Activated gamma-delta T cell (primary cell): ENCODE measurements at places on chromosomes 4 and X.

DNA sequence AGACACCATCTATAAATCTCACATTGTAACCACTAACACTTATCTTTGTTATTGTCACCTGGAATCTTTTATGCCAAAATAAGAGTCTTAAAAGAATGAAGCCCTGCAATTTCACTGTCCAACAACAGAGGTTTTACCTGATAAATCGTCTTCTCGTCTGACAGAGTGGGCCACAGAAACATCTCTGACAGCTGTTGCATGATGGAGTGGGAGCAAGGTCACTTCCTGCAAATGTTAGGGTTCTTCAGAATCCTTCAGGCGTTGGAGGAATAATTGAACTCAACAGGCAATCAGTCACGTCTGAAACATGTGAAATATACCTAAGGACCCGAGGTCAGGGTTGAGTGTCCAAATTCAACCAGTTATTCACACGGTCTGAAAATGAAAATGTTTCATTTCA is 353.6 kb downstream of the TRIML1 start:
- no peak for DNase-seq

DNA sequence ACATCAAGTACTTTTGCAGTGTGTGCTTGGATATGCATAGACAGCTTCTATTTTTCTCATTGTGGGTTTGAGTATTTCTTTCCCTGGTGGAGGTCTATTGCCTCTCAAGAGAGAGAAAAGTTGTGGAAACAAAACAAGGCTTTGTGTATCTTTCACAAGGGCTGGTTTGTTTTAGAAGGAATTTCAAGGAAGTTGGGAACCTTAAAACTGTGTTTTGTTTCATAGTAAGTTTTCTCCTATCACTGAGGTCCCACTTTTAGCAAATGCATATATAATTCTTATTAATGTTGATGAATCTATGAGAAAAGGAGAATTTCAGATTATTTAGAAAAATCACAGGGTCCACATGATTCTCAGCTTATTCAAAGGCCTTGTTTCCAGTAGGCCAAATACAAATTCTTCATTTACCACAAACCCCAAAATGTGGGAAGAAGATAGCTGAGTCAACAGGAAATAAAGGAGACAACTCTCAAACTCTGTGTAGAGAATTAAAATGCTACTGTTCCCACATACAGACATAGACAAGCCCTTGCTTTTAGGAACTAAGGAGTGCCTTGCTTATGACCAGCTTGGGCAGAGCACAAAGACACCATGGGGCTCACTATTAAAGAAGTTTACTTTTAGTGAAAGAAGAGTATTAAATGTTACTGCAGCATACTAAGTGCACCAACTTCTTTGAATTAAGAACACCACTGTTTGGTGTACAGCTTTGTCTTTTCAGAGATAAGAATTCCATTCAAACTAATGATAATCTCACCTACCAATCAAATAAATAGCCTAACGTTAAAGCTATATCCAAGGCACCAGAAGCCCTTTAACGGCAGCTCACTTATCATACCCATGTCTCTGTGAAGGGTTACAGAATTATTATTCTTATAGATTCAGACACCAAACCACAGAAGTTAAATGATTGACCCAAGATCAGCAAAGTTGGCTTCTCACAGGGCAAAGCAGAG is 177.4 kb upstream of the LEF1 start:
- no peak for DNase-seq

GRCh38 chr4:176791591-176792325 is 964 bp downstream of the VEGFC start:
- no peak for DNase-seq

GRCh38 chrX:118324588-118324987 is 21.3 kb upstream of the WDR44 start:
- no peak for DNase-seq

- DNase-seq, result no peak
These were observed 160.9 kb downstream of the PPARGC1A start for GRCh38 chr4:23728971-23729370.

DNA sequence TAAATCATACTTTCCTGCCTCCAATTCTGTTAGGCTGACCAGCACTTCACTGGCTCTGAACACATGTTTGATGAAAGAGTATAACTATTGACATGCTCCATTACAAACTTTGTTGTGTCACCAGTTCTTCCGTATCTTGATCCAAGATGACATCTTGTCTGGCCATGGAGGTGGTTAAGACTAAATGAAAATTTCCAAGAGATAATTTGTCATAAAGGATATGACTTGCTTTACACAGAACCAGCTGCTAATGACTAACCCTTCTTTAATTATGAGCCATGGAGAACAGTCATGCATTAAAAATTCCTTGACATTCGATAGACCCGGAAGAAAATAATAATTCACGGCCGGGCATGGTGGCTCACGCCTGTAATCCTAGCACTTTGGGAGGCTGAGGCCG is 17.7 kb upstream of the N4BP2 start:
- no peak for DNase-seq
